Stimulated activated CD4-positive, alpha-beta T cell treated with anti-CD3 and anti-CD28 coated beads, TNF-alpha, amount 100 ng/mL, for 4 hours (primary cell): ENCODE measurements at places on chromosomes 4 and X.

GRCh38 chr4:58749206-58749605 is 1639.0 kb upstream of the IGFBP7 start:
- no peak for DNase-seq

- no peak for DNase-seq
Observed at GRCh38 chr4:54915276-54915675, 210.1 kb downstream of the KDR start.

DNA sequence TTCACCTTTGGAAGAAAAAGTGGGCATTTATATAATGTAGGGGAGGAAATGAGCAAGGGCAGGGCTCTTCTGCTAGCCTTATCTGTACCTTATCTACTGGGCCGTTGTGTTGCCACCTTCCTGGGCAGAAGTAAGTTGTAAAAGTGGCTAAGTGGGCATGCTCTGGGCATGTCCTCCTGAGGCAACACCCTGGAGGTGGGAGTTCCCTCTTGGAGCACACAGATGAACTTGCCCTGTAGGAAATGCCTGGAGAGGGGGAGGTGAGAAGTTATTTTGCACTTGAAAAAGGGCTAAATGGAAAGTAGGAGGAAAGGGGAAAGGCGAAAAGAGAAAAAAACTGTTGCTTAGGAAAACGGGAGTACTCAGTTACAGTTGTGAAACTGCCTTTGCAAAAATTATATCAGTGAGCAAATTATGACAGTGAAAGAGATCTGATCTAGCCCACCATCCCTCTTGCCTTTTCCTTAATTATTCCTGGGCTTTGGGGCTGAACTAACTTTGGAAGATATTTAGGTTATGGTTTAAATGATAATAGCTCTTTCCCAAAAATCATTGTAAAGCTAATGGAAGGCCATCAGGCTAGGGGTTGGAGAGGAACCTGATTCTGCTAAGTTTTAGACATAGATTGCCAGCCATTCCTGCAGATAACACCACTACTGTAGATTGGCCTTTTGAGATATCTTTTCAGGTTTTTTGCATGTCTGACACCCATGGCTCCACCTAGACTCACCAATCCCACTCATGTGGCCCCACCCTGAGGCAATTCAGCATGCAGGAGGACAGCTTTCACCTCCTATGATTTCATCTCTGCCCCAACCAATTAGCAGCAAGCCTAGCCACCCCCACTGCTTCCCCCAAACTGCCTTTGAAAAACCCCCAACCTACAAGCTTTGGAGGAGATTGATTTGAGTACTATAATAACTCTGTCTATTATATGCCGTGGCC is 20.5 kb upstream of the ZNF81 start:
- DNase-seq, result no peak

DNA sequence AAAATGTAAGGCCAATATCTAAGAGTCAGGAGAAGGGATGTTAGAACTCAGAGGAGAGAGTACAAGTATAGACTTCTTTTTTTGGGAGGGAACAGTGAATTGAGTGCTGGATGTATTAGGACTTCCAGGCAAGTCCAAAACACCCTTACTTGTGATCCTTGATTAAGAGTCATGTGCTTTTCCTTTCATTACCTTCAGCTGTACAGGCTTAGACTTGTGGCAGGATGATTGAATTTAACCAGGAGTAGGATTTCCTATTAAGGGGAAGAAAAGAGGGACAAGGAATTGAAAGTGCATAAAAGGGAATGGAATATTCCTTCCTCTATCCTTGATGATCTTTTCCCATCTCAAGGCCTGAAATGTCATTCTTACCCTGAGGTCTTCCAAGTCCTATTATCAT is 606.7 kb downstream of the STIM2 start:
- no peak for DNase-seq

- DNase-seq, result no peak
Observed at GRCh38 chr4:44237643-44238042, 211.0 kb downstream of the KCTD8 start.

DNA sequence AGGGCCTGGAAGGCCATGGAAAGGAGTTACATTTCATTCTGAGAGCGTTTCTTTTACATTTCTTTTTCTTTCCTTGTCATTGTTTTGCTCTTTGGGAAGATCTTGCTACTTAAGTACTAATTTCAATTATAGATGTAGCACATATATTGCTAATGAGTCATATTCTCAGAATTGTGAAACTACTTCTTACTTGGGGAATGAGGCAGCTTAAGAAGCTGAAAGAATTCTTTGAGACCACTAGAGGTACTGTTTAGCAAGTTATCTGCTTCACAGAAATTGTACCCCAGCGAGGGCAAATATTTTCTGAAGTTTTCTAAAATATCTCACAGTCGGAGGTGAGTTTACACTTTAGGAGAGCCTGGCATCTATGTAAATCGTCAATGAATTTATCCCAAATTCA is 100.6 kb downstream of the AFF2 start:
- no peak for DNase-seq

DNA sequence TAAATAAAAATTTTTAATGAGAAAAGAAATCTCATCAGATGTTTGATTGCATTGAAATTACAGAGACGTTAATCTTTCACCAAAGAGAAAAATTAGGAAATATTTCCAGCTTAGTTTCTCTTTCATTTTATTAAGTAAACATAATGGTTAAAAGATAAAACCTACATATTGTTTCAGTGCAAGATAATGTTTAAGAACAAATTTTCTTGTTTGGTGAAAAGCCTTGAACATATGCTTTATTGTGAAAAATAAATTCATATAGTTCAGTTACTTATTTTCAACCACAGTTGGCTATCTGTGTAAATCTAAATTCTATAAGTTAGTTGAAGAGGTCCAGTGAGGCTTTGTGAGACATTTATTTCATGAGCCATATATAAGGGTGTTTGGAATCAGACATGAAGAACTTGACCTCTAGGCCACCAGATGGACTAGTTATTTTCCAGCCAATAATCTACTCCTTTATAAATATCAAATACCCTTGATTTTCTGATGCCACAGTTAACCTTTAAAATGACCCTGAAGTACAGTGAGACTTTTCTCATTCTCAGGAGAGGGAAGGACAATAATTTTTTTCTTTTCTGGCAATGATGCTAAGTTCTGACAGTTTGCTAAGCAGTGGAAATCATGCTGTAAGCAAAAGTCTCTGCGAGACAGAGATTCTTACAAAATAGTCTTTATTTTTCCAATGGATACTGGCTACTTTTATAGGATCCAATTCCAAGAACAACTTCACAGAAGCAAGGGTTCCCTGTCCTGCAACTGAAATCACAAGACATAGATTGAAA is 2.5 kb downstream of the ARSJ start:
- DNase-seq, result no peak

- no peak for DNase-seq
Observed at GRCh38 chr4:112775801-112776200, 138.9 kb downstream of the LARP7 start.

- DNase-seq, result no peak
Observed at GRCh38 chrX:39527025-39527424, 570.7 kb downstream of the BCOR start.

DNA sequence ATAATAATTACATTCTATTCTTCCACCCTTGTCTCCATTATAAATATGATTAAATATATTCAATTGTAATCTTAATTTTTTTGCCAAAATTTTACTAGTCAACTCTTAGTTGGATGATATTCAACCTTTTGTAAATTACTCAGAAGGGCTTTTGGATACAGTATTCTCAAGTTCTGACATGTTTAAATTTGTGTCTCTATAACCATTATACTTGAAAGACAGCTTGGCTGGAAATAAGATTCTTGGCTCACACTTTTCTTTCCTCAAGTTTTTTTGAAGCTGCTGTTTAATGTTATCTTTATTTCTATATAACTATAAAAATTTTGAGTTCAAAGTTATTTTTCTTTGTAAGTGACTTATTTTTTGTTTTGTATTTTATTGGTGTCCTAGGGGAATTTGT is 214.4 kb downstream of the ARAP2 start:
- no peak for DNase-seq

DNA sequence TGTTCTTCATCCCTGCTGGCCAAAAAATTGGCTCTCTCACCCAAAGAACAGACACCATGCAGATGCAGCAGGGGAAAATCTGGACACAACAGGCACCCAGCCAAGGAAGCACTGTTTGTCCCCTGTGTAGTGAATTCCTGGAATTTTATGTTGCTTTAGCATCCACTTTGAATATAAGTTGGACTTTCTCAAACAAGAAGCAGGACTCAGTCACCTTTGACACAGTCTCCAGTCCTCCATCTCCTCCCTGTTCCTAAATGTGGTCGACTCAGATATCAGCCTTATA is 11.8 kb downstream of the ZNF182 start:
- no peak for DNase-seq

- DNase-seq, result no peak
Observed at GRCh38 chrX:86910602-86911311, 606.8 kb upstream of the KLHL4 start.

- no peak for DNase-seq
Observed at GRCh38 chr4:12446657-12447185, 1018.0 kb upstream of the HS3ST1 start.

GRCh38 chr4:108249397-108249796 is 80.7 kb upstream of the LEF1 start:
- no peak for DNase-seq

DNA sequence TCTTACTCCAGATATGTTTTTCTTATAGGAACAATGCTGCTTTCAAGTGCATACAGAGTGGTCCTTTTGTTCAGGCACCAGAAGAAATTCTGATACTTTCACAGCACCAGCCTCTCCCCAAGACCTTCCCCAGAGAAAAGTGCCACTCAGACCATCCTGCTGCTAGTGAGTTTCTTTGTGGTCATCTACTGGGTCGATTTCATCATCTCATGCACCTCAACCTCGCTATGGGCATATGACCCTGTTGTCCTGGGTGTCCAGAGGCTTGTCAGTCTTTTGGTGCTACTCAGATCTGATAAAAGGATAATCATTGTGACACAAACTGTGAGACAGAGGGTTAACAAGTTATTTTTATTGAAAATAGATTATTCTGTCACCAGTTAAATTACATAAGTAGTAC is 39.5 kb downstream of the WDR13 start:
- DNase-seq, result no peak

DNA sequence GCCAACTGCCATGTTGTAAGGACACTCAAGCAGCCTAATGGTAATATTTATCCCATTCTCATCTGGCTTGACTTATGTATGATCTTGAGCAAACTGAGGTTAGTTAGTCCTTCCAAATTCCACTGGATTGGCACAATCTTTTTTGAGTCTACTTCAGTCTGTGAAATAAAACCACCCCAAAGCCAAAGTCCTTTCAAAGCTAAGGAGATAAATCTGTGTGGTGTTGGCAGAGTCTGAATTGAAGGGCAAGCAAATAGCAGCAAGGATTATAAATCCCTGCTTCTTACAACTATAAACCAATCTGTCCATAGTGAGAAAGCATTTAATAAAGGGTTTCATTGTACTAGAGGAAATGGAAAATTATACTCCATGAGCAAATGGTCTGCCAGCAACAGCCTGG is 233.9 kb upstream of the GLRA2 start:
- DNase-seq, result no peak

GRCh38 chrX:78769946-78770345 is 22.4 kb downstream of the LPAR4 start:
- no peak for DNase-seq

DNA sequence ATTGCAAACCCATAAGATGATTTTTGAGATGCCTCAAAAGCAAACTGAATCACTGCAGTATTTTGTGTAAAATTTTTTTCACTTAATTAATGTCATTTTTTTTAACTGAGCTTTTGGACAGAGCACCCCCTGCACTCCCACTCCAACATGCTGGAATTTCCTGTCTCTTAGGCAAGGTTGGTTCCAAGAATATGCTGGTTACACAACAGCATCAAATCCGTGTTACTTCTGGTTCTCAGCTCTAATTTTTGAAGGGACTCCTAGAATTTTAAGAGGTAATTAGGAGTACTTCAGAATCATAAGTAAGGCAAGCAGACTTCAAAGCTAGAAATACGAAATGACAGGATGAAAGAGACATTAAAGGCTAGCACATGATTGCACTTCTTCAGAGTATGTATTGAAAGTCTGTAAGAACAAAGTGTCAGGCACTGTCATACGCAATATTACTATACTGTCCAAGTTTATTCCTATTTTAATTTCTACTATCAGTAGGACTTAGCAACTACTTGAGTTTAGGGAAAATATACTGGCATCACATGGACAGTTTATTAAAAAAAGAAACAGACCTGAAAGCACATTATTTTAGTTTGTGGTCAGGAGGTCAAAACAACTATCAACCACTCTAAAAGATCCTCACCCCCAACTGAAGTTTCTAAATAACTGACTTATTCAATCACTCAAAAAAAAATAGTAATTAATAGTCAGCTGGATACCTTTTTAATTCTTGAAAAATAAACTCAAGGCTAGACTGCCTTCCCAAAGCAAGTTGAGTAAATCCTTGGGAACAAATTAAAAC is 1.6 kb upstream of the JCHAIN start:
- no peak for DNase-seq

- DNase-seq, result no peak
Observed at GRCh38 chr4:5455003-5455585, 253.3 kb downstream of the EVC2 start.

GRCh38 chr4:155085843-155086530 is 122.4 kb upstream of the NPY2R start:
- no peak for DNase-seq

DNA sequence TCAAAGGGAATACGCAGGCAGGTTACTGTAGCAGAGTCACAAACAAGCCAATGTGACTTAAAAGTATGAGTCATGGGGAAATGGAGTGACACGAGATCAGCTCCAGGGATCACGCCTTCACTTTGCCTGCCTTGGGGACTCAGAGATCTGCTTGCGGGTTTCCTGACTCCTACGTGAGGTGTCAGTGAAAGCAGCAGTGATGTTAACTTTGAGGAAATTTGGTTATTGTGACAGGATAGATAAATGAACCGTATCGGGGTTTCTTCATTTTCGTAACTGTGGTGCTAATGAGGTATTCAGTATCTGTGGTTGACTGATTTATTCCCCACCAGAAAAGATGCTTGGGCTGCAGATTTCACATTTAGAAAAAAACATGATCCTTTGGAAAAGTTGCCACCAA is 383.3 kb upstream of the ZFP42 start:
- no peak for DNase-seq
